Endodermal cell (in vitro differentiated cells): ENCODE measurements at places on chromosomes 1 and 21.

DNA sequence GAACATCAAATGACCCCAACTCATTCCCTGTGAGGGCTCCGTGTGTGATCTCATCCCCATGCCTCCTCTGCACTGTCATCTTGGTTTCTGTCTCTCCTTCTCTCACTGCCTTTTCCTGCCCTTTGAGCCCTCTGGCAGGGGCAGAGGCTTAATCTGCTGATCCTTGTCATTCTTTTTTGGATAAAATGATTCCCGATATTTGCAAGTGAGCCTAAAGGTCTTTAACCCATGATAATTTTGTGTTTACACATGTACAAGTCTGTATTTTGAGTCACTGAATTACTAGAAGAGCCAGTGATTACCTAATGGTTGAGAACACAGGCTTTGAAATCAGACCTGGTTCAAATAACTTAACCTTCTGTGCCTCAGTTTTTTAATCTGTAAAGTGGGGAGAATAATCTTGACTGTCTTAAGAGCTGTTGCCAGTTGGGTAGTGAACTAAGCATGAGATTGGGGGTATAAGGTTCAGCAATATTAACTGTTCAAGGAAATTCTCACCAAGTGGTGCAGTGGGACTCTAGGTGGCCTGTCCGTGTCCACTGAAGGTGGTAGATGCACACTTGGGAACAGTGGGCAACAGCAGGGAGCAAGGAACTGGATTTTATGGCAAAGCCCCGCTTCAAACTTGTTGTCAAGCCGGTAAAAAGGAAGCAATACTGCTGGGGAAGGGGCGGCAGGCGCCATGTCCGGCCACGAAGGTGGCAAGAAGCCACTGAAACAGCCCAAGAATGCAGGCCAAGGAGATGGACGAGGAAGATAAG lies 1.6 kb downstream of the ECHDC2 start:
- no peak for DNase-seq

- no peak for DNase-seq
Observed at GRCh38 chr1:188062456-188062855, 1233.7 kb downstream of the PLA2G4A start.

DNA sequence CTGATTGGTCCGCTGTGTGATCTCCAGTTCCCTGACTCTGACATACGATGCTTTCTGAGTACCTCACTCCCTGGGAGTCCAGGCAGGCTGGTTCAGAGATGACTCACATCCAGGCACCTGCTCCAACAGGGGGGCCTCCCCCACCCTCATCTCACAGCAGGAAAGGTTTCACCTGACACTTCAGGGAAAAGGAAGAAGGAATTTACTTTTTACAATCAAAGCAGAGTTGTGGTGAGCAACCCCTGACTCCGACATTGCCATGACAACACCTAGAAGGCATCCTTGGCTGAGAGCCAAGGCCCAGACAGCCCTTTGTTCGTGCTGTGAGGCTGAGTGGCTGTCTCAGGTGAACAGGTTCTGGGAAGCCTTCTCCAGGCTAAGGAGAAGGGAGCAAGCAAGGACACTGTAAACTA lies 164.6 kb upstream of the GJB5 start:
- peak; percentile 91 for DNase-seq

DNA sequence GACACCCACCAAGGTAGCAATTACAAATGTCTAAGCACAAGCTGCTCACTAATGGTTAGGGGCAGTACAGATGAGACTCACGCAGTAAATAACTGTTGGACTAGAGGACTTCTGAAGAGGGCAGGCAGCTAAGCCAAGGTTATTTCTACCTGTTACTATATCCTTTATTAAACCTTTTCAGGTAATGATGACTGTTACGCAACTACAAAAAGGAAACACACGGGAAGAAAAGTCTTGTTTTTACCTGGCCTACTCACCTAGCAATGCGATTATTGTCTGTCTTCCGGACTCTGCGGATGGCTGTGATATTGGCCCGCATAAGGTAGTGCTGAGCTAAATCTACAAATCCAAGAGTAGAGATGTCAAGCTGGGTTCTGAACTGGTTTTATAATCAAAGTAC lies 17.8 kb upstream of the VHLL start:
- no peak for DNase-seq

DNA sequence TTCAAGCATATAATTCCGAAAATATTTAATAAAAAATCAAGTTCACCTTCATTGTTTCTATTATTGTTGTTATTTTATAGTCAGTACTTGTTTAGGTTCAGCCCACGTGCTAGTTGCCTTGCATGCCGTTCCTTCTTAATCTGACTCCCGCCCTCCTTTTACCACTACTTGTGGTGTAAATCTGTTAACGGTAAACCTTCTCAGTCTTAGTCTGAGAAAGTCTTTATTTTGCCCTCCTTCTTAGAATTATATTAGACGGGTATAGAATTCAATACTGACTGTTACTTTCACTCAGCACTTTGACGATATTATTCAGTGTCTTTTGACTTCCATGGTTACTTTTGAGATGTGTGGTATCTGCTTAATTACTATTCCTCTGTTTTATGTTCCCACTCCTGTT lies 104.8 kb downstream of the RGL1 start:
- DNase-seq: no peak

GRCh38 chr1:3914331-3914851 lies 14.3 kb upstream of the C1orf174 start:
- DNase-seq: no peak

DNA sequence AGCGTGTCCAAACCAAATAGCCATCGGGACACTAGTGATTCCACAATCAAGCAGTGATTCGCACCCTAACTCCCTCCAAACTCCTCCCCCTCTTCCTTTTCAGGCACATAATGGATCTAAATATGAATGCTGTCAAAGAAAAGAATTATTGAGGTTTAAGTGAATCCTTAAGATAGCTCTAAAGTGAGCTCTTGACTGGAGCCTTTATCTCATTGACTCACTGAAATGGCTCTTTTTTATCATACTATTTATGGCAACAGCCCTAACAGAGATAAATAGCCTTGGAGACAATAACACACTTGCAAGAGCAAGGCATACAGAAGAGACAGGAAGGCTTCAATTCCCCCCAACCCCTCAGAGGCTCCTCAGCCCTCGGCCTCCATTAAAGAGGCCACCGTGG lies 143.3 kb downstream of the PLXNA2 start:
- DNase-seq: no peak

DNA sequence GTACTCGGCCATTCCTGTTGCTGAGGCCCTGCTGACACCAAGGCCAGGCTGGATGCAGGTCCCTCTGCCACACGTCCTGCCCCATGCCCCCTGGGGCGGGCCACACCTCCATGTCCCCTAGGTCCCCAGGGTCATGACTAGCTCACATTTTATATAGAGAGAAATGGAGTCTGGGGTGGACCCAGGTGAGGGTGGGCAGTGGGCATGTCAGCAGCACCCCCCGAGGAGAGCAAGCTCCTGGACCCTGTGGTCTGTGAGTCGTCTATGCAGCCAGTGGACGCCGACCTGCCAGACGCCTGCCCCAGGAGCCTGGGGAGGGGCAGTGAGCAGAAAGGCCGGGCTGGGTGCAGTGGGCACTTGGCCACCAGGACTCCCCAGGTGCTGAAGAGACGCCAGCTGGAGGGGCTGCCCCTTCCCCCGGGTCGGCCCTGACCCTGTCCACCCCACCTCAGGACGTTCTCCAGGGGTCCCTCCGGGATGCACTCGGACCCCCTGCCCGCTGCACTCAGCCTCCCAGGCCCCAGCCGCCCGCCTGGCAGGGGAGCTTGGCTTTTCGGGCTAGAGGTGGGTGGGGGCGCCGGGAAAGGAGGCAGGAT lies 15.9 kb downstream of the SAMD11 start:
- DNase-seq: no peak

DNA sequence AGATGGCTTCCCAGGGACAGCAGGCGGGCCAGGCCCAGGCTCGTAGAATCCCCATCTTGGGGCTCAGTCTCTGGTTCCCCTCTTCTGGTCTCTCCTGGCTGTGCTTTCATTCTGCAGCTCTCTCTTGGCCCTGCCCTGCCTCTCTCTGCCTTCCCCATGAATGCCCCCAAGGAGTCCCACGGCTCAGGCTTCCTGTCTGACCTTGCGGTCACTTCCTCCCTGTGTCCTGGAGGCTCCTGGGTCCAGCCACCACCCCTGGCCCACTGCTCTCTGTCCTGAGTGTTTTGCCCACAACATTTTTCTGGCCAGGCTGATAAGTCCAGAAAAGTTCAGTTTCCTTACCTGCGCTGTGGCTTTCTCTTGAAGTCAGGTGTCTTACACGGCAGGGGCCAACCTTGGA lies 29.1 kb downstream of the PIGP start:
- no peak for DNase-seq

- DNase-seq: no peak
Observed at GRCh38 chr1:152029144-152029928, 7.5 kb downstream of the S100A11 start.

DNA sequence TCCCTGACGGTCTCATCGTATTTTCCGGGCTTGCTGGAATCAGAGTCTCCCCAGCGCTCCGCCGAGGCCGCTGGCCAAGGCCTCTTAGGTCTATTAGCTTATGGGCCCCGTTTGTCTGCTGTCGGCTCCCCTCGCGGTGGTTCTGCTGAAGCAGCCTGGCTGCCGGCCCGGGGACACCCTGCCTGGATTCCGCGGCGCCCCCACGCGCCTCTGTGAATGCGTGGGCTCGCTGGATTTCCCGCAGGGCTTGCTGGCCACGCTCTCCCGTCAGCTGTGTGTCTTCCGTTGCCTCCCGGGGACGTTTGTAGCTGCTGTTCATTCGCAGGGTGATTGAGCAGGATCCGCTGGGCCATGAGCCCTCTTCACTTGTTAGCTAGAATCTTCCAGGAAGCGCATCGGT lies 8.4 kb downstream of the LRRC3 start:
- peak; percentile 51 for DNase-seq

- no peak for DNase-seq
Observed at GRCh38 chr1:195594773-195595172, 1013.5 kb downstream of the KCNT2 start.

DNA sequence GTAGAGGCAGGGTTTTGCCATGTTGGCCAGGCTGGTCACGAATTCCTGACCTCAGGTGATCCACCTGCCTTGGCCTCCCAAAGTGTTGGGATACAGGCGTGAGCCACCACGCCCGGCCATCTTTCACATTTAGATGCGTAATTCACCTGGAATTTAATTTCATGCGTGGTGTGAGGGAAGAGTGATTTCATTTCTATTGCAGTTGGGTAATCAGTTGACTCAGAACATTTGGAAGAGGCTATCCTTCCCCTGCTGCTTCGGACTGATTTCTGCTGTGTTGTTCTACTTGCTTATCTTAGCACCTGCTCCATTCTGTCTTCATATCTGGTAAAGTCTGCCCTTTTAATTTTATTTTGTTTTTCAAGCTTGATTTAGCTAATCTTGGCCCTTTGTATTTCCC lies 19.1 kb downstream of the DIP2A start:
- no peak for DNase-seq

DNA sequence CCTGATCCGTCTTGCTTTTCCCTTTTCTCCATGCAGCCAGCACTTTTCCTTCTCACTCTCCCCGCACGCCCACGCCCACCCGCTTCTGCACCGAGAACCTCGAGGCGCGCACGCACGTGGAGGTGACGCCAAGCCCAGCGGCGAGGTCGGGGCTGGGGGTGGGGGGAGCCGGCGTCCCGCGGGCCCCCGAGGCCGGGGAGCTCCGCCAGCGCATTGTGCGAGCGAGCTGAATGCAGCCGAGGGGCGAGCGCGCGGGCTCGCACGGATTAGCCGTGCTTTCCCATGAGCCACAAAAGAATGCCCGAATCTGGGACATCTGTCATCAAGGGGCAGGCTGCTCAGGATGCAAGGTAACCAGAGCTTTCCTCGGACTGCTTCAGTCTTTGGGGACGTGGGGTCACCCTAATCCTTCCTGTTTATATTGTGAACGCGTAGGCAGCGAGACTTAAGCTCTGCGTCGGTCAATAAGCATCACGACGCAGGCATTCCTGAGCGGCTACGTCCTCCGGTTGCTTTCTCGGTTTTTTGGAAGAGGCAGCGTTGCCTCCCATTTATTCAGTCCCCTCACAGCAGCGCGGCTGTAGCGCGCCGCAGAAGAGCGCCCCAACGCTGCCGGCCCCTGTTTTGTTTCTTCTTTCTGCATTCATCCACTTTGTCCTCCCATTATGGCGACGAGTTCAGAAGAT lies 67.3 kb upstream of the AKT3 start:
- DNase-seq: peak; percentile 86

DNA sequence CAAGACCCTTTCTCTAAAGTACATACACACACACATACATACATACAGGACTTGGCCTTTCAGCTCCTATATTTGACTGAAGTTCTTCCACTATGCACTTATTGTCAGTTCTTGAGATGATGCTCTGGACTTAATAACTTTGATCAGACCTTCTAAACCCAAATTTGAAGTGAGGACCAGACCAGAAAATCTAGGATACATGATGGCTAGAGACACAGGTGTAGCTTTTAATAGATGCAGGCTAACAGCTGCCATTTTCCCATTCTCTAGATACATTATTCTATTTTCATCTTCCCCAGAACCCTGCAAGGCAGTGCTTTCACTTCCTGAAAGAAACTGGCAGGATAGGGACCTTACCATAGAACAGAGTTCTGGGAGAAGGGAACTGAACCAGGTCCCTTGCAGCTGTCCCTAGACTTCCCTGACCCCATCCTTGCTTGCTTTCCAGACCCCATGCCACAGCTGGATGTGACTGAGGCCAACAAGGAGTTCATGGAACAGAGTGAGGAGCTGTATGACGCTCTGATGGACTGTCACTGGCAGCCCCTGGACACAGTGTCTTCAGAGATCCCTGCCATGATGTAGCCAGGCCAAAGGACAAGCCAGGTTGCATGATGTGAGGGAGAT lies 14.9 kb upstream of the RAB42 start:
- no peak for DNase-seq

- no peak for DNase-seq
Observed at GRCh38 chr1:160708801-160709200, 2.8 kb downstream of the CD48 start.

DNA sequence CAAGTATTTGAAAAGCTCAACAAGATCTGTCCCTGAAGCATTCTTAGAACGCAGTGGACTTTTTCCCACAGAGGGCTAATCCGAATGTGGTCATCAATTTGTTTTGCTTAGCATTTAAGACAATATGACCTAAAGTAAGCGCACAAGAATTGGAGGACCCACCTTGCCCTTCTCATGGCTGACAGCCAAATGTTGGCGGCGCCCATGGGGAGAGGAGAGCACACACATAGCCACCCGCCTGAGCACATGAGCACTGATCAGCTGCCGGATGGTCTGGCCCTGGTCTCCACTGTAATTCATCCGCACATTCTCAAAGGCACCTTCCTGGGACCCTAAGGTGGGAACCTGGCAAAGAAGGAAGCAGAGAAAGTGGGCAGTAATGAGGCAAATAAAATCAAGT lies 52.4 kb downstream of the UBR4 start:
- DNase-seq: no peak

DNA sequence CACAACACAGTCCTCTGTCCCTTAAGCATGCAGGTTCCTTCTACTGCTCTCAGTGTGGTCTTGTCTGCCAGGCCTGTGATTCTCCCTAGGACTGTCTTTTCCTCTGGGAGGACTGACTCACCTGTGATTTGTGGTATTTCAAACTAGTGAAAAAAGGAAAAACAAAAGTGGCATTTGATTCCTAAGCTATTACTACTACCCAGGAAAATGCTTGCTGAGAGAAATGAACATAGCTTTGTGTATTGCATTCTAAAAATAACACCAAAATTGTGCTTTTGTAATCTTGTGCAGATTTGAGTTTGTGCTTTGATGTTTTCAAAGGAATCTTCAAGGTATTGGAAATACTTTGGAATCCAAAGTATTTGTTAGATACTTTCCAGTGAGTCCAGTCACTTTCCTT lies 57.0 kb downstream of the GPR161 start:
- no peak for DNase-seq

GRCh38 chr1:229223498-229223897 lies 47.4 kb upstream of the RAB4A start:
- DNase-seq: no peak

- DNase-seq: peak; percentile 71
Observed at GRCh38 chr21:31732597-31733550, 956 bp upstream of the SCAF4 start.
